ENCODE measurements at places on chromosomes 5 and 9.

GRCh38 chr5:89396278-89396954 lies 513.4 kb upstream of the MEF2C start:
- DNase-seq = no peak

GRCh38 chr5:11415751-11416150 lies 488.5 kb downstream of the CTNND2 start:
- no peak for DNase-seq

DNA sequence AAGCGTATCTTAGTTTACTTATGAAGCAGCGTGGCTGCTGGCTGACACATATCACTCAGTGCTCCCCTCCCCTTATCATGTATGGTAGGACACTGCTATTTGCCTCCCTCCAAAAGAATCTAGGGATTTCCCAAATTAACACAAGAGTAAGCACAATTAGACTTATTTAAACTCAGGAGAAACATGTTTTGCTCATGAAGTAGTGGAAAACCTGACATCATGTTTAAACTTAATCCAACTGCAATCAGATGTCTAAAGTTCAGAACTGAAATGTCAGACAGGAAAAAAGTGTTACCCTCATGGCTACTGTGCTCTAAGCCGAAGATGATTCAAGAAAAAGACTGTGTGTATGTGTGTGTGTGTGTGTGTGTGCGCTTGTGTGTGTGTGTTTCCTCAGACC lies 324.1 kb upstream of the TNC start:
- DNase-seq = no peak

DNA sequence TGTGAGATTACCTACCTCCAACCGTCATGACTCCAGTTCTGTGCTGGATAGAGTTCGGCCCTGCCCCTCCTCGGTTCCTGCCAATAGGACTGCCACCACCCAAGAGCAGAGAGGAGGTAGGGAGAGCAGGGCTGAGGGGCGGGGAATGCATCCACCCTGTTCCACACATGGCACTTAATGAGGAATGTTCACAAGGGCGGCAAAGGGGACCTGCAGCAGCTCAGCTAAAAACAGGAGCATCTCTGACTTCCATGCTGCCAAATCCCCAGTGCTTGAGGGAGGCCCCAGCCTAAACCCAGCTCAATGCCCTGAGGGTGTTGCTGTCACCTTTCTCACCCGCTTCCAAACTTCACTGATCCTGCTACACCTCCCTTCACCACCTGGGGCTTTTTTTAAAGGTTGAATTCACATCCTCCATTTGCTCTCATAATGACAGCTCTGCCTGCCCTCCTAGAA lies 7.8 kb upstream of the DELE1 start:
- DNase-seq = no peak

DNA sequence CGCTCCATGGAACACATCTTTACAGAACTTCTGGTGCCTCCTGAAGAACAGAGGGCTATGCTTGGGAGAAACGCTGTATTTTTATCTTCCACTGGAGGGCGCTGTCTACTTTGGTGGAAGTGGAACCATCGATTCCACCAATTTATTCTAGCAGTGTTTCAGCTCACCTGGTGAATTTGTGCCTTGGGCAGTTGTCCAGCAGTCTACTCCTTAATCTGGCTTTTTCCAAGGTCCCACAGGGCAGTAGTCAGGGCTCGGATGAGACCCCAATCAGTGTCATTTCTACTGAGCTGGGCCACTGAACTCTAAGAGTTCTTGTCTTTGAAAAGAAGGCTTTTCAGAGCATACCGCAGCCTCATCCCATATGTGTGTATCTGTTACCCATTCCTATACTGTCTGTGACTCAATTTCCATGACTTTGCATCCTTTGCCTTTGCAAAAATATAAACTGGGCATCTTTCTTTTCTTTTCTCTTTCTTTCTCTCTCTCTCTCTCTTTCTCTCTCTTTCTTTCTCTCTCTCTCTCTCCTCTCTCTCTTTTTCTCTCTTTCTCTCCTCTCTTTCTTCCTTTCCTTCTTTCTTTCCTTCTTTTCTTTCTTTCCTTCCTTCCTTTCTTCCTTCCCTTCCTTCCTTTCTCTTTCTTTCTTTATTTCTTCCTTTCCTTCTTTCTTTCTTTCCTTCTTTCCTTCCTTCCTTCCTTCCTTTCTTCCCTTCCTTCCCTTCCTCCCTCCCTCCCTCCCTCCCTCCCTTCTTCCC lies 138.4 kb upstream of the ZNF618 start:
- DNase-seq = peak; percentile 59

GRCh38 chr9:114491430-114492003 lies 13.8 kb downstream of the WHRN start:
- no peak for DNase-seq

DNA sequence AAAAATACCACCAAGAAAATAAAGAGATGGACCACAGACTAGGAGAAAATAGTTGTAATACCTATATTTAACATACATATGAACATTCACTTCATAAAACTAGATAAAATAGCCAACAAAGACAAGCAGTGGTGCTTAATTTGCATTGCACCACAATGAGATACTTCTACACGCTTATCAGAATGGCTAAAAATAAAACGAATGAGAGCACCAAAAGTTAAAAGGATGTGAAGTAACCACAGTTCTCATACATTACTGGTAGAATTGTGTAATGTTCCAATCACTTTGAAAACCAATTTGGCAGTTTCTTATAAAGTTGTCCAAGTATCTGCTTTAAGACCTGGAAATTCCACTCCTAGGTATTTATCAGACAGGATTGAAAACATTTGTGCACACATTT lies 198.9 kb upstream of the SGCD start:
- DNase-seq = no peak

GRCh38 chr9:72129271-72130156 lies 19.7 kb upstream of the GDA start:
- no peak for DNase-seq

All from NCI-H1105 (cell line).